Stimulated activated CD4-positive, alpha-beta T cell treated with anti-CD3 and anti-CD28 coated beads, Interleukin-2, amount 100 ng/mL, for 24 hours (primary cell): ENCODE measurements at places on chromosomes 2 and 18.
A peak's percentile ranks its signal among the peaks of the same experiment; 100 is the strongest.

DNA sequence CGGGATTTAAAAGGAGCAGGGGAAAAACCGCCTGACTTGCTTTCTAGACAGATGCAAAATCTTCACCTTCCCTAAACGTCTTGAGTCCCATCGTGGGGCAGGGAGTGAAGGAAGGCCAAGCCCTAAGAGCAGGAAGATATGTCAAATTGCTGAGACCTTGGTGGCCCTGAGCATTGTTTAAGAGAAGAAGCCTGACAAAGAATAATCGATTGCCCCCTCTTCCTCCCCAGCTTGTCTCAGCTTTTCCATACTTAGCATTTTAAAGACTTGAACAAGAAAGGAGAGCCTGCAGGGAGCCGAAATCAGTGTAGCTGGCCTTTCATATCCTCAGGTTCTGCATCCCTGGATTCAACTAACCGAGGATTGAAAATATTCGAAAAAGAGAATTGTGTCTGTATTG, 157.6 kb upstream of the DLX2 start:
- DNase-seq, result no peak

DNA sequence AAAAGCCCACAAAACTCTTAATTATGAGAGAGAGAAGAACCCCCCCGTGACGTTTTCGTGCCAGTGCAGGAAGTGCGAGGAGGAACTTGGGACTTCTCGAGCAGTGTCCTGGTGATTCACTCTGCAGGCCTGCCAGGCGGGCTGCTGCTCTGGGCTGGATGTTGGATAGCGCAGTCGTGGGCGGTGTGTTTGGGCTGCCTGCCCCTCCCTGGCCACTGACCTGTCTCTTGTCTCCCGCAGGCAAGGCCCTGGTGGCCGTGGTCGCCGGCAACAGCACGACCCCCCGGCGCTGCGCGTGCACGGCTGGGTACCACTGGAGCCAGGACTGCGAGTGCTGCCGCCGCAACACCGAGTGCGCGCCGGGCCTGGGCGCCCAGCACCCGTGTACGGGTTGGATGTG, 29.0 kb downstream of the TNFRSF11A start:
- no peak for DNase-seq

GRCh38 chr2:176583607-176584006, 314.4 kb downstream of the MTX2 start:
- no peak for DNase-seq

GRCh38 chr2:24083567-24084385, 858 bp downstream of the TP53I3 start:
- no peak for DNase-seq

DNA sequence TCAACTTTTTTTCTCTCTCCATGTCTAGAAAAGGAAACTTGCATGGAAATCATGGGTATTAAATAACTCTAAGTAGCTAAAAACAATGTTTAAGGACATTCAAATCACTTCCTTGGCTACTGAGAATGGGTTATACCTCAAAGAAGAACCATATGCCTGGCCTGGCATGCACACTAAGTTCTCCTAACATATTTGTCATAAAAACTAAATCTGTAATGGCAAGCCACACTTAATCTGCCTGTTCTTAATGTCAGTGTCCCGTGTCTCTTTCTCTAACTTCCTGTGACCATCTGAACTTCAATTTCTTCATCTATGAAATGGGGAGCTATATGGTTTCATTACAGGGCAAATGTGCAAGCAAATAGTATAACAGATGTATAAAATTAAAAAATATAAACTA, 11.1 kb downstream of the PDE1A start:
- no peak for DNase-seq

GRCh38 chr2:230949966-230950873, 25.2 kb upstream of the GPR55 start:
- DNase-seq, result no peak

DNA sequence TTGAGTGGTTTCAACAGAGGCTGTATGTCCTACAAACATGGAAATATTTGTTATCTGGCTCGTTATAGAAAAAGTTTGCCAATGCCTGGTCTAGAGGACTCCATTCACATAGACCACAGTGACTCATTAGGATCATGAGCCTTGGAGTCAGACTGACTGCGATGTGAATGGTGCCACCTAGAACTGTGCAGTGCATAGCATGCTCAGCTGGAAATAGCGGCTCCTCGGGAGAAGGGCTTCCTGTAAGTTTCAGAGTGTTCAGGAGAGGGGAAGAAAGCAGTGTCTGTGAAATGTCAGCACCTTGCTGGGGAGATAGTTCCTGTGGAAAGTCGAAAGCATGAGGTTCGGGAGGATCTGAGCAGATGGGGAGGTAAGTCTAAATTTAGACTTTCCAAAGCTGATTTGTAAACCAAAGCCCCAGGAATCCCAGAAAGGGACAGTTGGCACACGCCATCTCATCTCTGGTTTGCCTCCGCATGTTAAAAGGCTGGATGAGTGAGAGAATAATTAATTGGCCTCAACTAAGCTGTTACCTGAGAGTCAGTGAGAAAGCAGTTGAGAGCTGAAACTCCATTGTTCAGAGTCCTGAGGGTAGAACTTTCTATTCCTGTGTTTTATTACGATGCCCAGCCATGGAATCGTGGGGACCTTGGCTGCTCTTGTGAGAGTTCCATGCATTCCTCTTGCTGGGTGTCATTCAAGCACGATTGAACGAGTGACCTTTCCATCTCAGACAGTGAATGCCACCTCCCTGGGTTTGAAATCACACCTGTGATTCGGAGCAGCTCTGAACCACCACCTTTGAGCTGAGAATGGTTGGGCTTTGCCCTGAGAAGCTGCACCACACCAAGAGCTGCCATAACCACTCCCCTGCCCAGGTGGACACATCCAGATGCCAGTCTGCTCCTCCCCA, 99.5 kb downstream of the MAPK4 start:
- no peak for DNase-seq

GRCh38 chr18:57134618-57135135, 12.2 kb upstream of the BOD1L2 start:
- DNase-seq, result no peak

GRCh38 chr2:219159771-219160185, 837 bp downstream of the NHEJ1 start:
- no peak for DNase-seq

- DNase-seq, result no peak
Measured at GRCh38 chr18:34957119-34957863, 83.9 kb upstream of the MAPRE2 start.

DNA sequence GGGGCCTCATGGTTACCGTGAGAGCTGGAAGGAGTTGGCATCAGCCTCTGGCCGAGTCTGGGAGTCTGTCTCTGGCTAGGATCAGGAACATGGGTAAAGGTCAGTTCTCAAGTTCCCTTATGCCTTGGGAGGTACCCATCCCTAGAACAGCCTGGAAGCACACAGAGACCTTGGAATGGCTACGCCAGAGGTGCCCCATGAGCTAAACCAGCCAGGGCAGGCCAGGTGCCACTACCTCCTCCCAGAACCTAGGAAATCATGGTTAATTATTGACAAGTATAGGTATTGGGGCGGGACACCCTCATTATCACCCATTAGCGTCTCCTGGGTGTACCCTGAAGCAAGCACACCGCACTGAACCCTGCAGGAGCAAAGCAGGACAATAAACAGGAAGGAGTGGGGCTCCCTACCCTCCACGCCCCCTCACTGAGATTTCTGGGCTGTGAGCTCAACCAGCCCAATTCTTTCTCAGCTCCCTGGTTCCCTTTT, 3.0 kb upstream of the ASPRV1 start:
- no peak for DNase-seq

DNA sequence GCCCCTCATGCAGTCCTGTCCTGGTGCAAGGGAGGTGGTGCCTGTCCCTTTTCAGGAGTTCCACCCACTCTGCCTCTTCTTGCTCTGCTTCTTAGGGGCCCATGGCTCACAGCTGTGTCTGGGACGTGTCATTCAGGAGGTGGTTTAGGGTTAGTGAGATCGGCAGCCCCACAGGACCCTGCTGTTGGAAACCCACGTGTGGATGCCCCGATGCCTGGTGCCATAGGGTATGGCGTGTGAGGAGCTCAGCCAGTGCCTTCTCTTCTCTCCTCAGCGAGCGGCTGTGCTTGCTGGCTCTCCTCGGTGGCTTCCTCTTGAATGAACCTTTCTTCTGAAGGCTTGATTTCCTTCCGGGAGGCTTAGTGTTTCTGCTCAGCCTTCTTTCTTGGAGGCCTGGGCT, 55.2 kb downstream of the LDLRAD4 start:
- peak; percentile 40 for DNase-seq

DNA sequence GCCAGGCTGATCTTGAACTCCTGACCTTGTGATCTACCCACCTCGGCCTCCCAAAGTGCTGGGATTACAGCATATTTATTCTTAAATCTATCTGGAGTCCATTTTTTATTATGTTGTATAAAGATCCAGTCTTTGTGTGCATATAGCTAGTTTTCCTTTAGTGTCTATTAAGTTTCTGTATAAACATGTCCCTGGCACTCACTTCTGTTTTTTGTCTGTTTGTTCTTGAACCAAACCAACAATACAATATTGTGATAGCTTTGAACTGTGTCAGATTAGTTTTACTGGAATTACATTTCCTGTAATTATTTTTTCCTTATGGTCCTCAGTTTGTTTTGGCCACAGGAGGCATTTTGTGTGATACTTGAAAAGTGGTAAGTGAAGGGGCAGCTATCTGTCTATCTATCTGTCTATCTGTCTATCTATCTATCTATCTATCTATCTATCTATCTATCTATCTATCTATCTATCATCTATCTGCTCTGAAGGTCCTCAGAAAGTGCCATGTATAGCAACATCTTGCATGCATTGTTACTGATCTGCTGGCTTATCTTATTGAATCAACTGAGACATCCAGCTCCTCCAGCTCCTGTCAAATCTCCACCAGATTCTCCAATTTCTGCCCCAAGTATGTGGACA, 70.9 kb upstream of the ACVR1 start:
- no peak for DNase-seq

DNA sequence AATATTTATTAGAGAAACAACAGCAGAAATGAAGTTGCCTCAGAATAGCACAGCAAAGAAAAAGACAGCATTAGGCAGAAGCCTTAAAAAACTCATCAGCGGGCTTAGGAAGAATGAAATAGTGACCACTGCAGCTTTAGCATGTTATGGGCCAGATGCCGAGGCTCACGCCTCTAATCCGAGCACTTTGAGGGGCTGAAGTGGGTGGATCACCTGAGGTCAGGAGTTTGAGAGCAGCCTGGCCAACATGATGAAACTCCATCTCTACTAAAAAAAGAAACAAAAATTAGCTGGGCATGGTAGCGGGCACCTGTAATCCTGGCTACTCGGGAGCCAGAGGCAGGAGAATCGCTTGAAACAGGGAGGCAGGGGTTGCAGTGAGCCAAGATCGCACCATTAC, 32.4 kb downstream of the AP1S3 start:
- DNase-seq, result no peak

DNA sequence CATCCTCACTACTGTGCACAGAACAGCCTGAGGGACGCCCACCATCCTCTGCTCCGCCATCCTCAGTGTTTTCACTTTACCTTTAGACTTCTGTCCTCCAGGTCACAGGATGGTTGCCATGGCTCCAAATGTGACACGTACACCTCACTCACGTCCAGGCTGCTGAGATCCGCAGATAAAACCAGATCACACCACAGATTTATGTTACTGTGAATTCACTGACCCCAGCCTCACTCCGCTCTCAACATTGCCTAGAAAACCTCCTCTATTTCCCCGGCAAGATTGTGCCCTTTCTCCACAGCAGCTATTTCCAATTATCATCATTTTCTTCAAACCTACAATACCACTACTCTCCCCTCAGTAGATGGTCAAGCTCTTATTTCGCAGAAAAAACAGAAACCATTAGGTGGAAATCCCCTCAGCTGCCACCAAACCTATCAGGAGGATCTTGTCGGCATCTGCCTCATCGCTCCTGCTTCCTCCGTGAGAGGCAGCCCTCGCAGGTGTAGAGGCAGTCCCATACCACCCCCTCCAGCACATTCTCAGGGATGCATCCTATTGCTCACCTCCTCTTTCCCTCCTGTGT, 49.8 kb upstream of the SLC1A4 start:
- no peak for DNase-seq

- peak; percentile 65 for DNase-seq
Measured at GRCh38 chr18:21110713-21111345, 784 bp downstream of the ROCK1 start.

DNA sequence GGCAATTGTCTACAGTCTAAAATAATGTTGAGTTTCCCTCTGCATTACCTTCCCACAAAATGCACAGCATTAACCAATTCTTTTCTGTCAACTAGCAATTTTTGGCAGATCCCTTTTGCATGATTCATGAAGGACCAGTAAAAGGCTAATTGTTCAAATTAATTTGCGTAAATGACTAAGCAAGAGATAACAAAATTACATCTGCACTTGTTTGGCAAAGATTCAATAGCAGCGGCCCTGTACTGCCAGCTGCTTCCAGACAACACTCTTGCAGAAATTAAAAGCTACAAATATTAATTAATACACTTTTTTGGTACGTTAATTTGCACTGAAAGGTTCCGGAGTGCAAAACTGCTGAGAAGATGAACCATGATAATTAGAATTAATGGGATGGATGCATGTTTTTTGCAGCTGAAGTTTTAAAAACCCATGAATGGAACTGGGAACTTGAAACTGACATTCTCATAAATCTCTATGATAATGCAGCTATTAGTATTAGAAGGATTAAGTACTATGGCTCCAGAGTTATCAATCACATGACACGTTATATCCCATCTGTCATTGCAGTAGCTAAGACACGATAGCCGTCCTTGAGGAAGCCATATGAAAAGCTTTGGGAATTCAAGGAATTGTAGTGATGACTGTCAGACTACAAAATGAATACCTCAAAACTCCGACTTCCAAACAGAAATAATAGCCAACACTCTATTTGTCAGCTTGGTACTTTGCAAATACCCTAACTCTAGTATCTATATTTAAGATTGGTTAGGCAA, 1268.3 kb upstream of the ACVR2A start:
- no peak for DNase-seq

DNA sequence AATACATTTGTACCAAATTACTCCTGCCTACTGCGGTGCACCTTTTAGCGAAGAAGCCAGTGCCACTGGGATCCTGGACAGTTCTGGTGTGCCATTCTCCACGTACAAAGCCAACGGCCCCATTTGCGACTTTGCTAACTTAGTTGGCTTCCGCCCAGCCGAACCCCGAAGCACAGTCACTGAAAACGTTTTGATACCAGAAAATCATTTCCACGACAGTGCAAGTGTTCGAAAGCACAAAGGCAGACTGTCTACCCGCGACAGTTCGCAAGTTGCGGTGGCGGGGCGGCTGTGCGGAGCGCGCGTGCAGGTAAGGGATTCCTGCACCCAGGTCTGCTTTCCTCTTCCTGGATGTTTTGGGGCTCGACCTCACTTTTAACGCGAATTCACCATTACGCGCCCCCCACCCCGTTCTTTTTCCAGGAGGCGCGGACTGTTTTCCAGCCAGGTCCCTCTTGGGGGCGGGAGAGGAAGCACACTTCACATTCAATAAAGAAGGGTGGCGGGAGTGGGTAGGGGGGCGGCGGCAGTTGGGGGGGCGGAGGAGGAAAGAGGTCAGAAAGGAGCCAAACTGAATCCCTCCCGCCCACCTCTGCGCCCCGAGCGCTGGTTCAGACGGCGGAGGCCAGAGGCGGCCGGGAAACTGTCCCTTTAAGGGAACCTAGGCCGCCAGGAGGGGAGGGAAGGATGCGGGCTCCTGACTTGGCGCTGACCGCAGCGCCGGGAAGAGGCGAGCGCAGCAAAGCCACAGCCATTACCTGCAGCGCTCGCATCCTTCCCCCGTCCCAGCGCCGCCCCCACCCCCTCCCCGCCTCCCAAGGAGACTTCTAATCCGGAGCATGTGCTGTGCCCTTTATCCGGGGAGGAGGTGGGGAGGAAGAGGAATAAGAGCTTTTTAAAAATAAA, 107.4 kb upstream of the KCTD1 start:
- DNase-seq, result no peak
